Activated T-helper 17 cell treated with anti-CD3 and anti-CD28 coated beads, Interleukin-2, amount 50 U/mL, for 72 hours (primary cell): ENCODE measurements at places on chromosomes 13 and 19.

- ATAC-seq = no peak
These were observed 2878.3 kb upstream of the PCDH20 start for GRCh38 chr13:64293923-64294322.

- no peak for ATAC-seq
These were observed 424.9 kb downstream of the PCDH17 start for GRCh38 chr13:58056426-58056825.

GRCh38 chr19:27392027-27392632 lies 1820.8 kb downstream of the UQCRFS1 start:
- ATAC-seq = no peak

DNA sequence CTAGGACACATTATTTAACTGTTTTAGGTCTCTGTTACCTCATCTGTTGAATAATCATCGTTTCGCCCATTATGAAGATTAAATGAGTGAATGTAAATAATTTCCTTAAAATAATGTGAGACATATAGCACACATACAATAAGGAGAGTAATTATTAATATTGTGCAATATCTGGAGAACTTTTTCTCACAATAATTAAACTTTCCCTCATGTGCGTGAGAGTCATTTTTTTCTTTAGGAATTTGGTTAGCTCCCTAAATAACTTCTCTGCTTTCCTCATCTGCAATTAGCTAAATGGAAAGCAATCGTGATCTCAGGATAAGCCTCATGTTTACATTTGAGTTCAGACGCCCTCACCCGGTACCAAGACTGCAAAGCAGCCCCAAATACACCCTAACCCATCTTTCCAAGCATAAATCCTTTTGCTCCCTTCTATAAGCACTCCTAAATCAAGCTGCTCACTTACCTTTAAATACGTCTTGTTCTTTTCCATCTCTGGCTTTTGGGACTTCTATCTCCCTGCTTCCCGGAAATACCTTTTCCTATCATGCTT lies 78.8 kb downstream of the MZT1 start:
- ATAC-seq = no peak

DNA sequence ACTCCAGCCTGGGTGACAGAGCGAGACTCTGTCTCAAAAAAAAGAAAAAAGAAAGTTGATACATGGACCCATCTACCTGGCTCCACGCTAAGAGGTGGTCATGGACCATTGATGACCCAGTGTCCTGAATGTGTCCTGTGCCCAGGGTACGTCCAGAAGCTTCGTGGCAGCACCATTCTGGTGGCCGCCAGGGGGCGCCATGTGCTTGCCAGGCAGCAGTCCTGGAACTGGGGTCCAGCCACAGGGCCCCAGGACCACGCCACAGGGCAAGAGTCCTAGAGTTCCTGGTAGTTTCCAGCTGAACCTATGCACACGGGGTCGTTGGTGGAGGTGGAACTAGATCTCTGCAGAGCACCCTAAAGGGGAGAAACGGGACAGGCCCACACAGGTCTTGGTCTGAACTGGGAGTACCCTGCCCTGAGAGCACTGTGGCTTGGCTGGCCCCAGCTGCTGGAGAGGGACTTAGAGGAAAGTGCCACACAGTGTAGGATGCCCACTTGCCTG lies 19.9 kb upstream of the FBXO27 start:
- ATAC-seq = peak; percentile 78

- peak; percentile 62 for ATAC-seq
These were observed 54.3 kb downstream of the GARRE1 start for GRCh38 chr19:34308381-34309367.

GRCh38 chr19:55468054-55468393 lies 3.5 kb upstream of the C19orf85 start:
- peak; percentile 18 for ATAC-seq

- no peak for ATAC-seq
These were observed 49.6 kb downstream of the ABCC4 start for GRCh38 chr13:95251641-95252040.

- ATAC-seq = no peak
These were observed 105.1 kb downstream of the FRY start for GRCh38 chr13:32136716-32137115.

DNA sequence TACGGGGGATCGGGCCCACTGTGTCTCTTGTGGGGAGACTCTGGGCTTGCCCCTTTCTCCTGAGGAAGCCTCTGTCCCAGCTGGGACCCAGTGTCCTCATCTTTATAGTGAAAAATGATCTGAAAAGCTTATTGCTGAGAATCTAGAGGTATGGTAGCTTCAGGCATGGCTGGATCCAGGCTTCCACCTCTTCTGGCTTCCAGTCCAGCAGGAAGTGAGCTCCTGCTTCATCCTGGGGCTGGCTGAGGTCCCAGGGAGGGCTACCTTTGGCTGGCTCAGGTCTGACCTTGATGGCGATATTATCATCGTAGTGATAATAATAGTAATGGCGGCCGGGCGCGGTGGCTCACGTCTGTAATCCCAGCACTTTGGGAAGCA lies 3.0 kb downstream of the SLC5A5 start:
- no peak for ATAC-seq

- no peak for ATAC-seq
These were observed 90.4 kb downstream of the STOML3 start for GRCh38 chr13:38900188-38900587.

DNA sequence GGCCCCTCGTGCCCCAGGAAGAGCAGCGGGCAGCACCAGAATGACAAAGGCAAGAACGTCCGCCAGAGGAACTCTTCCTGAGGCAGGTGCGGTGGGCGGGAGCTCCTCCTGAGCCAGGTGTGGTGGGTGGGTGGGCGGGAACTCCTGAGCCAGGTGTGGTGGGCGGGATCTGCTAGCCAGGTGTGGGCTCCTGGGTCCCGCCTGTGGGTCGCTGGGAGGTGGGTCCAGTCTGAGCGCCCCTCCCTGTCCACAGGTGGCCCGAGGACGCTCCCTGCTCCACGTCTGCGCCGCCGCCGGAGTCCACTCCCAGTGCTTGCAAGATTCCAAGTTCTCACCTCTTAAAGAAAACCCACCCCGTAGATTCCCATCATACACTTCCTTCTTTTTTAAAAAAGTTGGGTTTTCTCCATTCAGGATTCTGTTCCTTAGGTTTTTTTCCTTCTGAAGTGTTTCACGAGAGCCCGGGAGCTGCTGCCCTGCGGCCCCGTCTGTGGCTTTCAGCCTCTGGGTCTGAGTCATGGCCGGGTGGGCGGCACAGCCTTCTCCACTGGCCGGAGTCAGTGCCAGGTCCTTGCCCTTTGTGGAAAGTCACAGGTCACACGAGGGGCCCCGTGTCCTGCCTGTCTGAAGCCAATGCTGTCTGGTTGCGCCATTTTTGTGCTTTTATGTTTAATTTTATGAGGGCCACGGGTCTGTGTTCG lies 7.0 kb upstream of the HCN2 start:
- ATAC-seq = no peak

GRCh38 chr13:110249326-110249725 lies 57.6 kb downstream of the COL4A1 start:
- ATAC-seq = no peak

DNA sequence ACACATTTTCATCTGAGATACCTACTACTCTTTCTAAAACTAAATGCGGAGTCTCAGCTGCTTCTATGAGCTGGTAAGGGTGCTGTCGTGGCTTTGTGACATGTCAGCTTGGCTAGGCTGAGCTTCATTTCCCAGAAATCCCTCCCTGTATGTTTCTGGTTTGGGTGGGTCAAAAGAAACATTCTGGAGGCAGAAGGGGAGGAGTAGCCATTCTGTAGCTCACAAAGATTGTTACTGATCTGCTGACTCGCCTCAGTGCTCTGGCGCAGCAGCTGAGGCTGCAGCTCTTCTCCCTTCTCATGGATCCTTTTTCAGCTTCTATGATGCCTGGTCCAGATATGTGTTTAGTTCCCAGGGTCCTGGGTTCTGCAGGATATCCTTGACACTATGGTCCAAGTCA lies 114.7 kb downstream of the RAP2A start:
- ATAC-seq = no peak

GRCh38 chr19:18259893-18260292 lies 14.4 kb downstream of the IQCN start:
- ATAC-seq = no peak

- no peak for ATAC-seq
These were observed 15.2 kb downstream of the KCNC3 start for GRCh38 chr19:50313812-50314536.

GRCh38 chr13:41259875-41260501 lies 3.4 kb downstream of the MTRF1 start:
- ATAC-seq = no peak

GRCh38 chr19:7360393-7360984 lies 11.8 kb downstream of the ARHGEF18 start:
- peak; percentile 49 for ATAC-seq

DNA sequence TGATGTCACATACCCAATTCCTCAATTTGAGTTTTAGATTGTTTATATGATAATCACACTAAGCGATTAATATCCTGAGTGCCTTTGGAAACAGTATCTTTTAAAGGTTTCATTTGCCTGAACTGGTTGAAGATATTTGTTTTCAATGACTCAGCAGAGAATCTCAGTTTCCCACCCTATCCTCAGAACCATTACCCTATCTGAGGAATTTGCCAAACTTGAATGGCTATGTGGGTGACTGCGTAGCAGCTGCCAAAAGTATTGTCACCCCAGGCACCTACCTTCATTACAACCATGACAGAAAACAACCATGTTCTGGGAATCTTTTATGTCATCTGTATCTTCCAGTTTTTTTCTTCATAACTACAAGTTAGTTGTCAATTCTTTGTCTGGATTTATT lies 440.1 kb upstream of the NBEA start:
- no peak for ATAC-seq

GRCh38 chr19:18304458-18305310 lies 18.2 kb downstream of the LSM4 start:
- ATAC-seq = peak; percentile 78

DNA sequence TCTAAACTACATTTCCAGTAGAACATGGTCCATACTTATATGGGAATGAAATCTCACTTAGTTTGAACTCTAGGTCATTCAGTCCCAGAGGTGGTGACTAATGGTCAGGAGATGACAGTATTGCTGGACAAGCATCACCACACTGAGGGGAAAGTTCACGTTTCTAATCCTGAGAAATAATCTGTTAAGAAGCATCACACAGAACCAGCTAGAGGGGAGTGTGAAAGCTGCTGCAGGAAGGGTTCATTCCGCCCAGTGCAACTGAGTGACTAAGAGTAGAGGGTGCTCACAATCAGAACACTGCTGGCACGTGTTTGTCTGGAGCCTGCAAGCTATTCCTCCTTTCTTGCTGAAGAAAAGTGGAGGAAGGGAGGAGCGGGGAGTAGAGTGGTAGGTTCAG lies 2.7 kb downstream of the COL4A1 start:
- no peak for ATAC-seq

DNA sequence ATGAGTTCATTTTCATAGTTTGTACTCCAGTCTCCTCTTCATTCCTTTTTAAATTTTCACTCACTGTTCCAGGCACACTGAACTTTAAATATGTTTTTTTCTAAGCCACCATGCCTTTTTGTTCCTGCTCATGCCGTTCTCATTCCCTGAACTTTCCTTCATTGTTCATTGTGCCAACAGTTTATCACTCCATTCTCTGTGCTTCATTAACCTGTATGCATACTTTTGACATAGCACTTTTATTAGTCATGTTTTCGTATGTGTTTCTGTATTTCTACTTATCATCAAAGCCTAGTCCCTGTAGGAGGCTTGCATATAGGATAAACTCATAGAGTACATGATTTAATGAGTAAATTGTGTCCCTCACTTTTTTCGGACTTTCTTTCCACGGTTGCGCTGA lies 65.3 kb downstream of the PCDH20 start:
- no peak for ATAC-seq

- ATAC-seq = no peak
These were observed 22.3 kb upstream of the SLC46A3 start for GRCh38 chr13:28741084-28741491.

DNA sequence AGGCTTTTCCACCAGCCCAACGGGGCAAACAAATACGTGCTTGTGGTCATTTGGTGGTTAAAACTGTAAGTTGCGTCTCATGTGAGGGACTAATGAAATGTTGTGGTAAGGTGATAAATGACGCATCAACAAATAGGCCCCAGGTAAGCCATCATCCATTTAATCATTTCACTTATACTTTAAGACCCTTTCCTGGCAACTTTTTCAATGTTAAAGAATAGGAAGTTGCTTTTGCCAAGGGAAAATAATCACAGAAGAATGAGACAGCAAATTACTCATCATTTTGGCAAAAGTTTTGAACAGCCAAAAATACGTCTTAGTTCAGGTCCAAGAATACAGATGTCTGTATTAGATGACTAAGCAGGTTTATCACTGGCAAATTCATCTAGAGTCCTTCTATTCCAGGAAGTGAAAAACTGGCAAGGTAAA lies 660.4 kb downstream of the SLITRK1 start:
- no peak for ATAC-seq

- ATAC-seq = no peak
These were observed 13.4 kb downstream of the PPP6R1 start for GRCh38 chr19:55245236-55245904.

GRCh38 chr19:15247107-15248014 lies 15.1 kb upstream of the EPHX3 start:
- ATAC-seq = no peak

- no peak for ATAC-seq
These were observed 17.4 kb upstream of the GNA15 start for GRCh38 chr19:3118232-3119070.

- ATAC-seq = no peak
These were observed 131.0 kb upstream of the RFC3 start for GRCh38 chr13:33686772-33687480.

- no peak for ATAC-seq
These were observed 699.5 kb downstream of the PCDH9 start for GRCh38 chr13:66530686-66531085.

DNA sequence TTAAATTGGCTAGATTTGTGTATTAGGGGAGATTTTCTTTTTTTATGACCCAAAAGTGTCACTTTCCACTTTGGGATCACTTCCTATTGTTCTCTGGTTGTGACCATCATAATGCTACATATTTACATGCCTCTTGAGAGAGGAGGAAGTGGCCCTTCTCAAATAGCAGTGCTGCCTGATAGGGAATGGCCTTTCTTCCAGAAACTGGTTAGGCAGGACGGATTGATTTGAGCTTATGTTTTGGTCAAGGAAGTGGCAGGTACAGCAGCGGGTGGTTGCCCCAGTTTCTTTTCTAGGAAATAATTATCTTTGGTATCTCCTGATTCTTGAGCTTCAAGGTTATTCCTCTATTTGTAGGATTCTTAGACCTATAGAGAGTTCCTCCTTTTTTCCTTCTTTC lies 21.9 kb upstream of the WTIP start:
- ATAC-seq = no peak

GRCh38 chr19:51387924-51388389 lies at the start of gene LIM2:
TSS of gene LIM2 (minus strand) at chr19:51387974. CDS start at chr19:51387443, 531 bp downstream.
- ATAC-seq = no peak

DNA sequence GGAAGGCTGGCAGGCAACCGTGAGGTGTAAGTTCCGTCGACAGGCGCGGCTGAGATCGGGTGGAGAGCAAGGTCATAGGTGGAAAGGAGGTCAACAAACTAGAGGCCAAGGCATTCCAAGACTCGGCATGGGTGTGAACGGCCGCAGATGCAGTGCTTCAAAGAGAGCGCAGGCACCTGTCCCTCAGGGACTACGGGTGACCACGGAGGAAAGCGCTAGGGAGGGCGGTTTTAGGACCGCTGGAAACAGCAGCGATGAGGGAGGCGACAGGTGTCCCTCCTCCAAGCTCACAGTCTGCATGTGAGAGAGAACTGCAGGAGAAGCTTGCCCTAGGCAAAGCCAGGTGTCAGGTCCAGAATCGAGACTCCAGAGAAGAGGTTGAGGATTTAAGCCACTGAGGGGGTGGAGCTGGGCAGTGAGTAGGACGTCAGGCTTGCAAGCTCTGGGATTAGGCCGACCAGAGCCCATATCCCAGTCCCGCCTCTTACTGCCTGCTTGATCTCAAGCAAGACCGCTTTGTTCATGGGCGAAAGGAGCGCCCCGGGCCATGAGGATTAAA lies 1.6 kb upstream of the MLNR start:
- no peak for ATAC-seq

- no peak for ATAC-seq
These were observed 179.9 kb downstream of the KDM4B start for GRCh38 chr19:5148794-5149190.
